ENCODE measurements at places on chromosomes 11 and 22. TPM values are rescaled to one million over a fixed set of nuclear protein-coding genes. Genes with fewer than 3 reads are reported as not detected.

GRCh38 chr11:32562839-32563599 is 20.6 kb upstream of the EIF3M start:
- DNase-seq = no peak

- no peak for DNase-seq
Measured at GRCh38 chr11:13859892-13860291, 102.6 kb upstream of the SPON1 start.

Gene TSGA10IP
- 4.1 TPM for total RNA-seq

Gene SCGB1D4
- not detected for total RNA-seq

- DNase-seq = peak; percentile 58
Measured at GRCh38 chr11:27705873-27706820, 5.9 kb upstream of the BDNF start.

- no peak for DNase-seq
Measured at GRCh38 chr22:25765801-25766200, 23.8 kb downstream of the MYO18B start.

DNA sequence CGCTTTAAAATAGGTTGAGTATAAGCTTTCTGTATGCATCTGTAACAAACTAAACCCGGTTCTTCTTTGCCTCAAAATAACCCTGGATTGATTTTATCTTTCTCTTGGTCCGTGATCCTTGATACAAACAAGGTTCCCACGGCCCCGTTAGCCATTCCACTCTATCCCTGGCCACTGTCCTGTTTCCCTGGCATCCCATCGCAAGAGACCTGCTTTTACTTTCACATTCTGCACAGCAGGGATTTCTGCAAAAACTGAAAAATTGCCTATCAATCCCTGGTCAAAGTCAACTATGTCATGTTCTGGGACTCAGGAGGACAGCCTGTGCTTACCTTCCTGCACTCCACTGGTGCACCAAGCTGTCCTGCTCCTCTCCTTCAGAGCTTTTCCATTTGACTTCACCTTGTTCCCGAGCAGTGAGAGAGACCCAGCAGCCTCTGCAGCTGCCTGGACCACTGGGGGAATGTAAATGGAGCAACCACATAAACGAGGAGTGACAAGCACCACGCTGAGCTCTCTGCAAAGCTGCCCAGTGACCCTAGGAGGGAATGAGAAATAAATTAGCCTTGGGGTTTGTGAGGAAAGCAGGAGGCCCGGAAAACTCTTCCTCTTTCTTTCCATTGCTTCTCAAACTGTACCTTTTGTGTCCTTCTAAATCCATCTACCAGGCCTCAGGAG is 175.9 kb downstream of the NTM start:
- DNase-seq = peak; percentile 29

DNA sequence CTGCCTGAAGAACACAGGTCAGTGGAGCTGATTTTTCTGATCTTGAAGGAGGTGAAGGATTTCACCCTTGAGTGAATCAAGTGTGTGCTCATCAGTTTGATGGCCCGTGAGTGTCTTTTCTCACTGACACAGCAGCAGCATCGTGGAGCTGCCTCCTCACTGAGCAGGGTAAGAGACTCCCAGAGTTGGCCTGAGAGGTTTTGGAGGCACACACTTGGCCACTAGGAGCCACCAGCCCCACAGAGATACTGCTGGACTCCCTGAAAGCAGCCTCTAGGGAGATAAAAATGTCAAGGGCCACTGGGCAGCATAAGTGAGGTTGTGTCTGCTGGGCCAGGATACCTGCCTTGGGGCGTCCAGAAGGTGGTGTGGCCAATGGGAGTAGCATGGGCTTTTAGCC is 245.4 kb downstream of the GRIK4 start:
- DNase-seq = no peak

DNA sequence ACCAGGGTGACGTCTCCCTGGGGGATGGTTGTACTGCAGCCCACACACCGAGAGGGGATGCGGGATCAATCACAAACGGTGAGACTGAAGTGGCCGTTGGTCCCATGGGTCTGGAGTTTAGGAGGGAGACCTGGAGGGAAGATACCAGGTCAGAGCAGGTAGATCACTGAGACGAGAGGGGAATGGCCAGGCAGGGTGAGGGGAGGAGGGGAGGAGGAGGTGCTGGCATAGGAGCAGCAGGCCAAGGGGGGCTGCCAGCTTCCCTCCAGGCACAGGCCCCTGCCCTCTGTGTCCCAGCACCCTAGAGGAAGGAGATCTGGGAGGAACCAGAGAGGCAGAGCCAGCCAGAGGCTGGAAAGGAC is 7.0 kb downstream of the MAPK8IP2 start:
- no peak for DNase-seq

- DNase-seq = no peak
Measured at GRCh38 chr11:65444314-65445051, 21.9 kb downstream of the NEAT1 start.

Gene SSH3
- 42.3 TPM for total RNA-seq

GRCh38 chr11:131683131-131683530 is 312.7 kb downstream of the NTM start:
- no peak for DNase-seq

DNA sequence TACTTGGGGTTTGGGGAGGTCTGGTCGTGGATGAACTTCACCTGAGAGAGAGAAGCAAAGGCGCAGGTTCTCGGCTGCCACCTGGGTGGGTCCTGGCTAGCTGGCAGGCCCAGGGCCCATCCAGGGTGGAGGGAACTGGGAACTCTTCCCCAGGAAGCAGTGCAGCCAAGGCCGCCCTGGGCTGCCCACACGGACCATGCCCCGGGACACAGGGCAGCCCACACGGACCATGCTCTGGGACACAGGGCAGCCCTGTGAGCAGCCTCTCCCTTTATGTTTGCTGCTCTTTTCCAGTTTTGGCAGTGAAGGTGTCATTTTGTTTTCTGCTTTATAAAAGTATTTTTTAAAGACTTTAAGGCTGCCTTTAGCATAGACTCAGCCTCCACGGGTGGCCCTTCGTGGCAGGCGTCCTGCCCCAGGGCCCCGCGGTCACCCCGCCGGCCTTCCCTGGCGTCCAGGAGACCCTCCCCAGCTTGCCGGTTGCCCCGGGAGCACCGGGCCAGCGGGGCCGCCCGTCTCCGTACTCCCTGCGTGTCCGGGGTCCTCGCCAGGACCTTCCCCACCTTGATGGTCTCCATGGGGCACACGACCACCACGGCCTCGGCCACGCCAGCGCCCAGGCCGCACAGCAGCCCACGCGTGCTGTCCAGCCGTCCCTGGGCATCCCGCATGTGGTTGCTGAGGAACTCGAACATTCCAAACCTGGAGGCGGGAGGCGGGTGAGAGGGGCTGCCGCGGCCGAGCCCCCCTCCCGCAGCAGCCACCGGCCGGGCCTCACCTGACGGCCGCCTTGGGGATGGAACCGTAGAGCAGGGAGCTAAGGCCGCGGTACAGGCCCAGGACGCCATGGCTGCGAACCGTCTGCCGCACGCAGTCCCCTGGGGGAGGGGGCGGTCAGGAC is 1.1 kb downstream of the SLC25A1 start:
- DNase-seq = peak; percentile 39

GRCh38 chr11:134521452-134522289 is 109.6 kb upstream of the B3GAT1 start:
- DNase-seq = no peak

Gene MMP12
- not detected for total RNA-seq

DNA sequence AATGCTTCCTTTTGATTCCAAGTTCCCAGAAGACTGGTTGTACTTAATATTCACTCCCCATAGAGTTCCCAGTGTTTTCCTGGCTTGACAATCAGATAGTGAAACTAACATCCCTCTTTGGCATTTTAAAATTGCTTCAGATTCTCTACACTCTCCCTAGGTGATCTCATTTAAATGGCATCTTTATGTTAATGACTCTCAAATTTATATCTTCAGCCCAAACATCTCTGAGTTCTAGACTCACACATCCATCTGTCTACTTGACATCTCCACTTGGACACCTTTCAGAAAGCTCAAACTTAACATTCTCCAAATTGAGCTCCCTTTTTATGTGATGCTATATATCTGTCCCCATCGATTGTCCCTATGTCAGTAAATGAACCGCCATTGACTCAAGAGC is 232.0 kb downstream of the NTM start:
- no peak for DNase-seq

DNA sequence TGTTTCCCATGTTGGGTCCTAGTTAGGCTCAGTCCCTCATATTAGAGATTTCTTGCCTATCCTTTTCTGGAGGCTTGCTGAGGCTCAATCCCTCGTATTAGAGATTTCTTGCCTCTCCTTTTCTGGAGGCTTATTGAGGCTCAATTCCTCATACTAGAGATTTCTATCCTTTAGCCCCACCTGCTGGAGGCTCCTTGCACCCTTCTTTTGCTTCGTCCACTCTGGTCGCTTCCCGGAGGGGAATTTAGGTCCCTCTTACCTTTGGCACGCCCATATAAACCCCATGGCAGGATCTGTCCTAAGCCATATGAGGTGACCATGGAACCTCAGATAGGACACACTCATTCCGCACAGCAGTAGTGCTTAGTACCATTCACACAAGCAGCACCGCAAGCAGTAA is 15.9 kb downstream of the CYP2D6 start:
- peak; percentile 67 for DNase-seq

DNA sequence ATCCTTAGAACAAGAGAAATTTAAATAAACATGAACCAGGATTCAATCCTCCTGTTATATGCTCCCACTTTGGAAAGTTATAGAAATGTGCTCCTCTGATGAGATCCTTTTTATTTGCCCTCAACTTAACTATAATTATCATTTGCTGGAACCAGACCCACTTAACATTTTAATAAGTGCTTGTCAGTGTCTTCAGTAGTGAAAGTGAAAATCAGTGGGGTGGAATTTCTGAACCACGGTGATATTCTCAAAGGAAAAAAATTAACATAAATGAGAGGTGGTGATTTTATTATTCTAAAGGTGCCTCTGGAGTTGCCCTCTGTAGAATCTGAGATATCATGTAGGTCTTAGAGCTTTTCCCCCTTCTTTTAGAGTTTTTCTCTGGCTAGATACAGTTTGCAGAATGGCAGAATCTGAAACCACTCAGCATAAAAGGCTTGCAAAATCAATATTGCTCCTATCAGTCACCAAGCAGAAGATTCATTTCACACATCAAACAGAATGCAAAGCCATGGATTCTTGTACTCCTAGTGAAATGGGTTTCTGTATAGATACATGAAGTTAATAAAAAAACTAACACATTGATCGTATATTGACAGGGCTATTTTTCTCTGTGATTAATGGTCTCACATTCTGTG is 213.2 kb downstream of the LUZP2 start:
- no peak for DNase-seq

- no peak for DNase-seq
Measured at GRCh38 chr22:21683401-21683811, 17.6 kb downstream of the PPIL2 start.

- no peak for DNase-seq
Measured at GRCh38 chr22:20656902-20657836, 116.7 kb upstream of the SERPIND1 start.

DNA sequence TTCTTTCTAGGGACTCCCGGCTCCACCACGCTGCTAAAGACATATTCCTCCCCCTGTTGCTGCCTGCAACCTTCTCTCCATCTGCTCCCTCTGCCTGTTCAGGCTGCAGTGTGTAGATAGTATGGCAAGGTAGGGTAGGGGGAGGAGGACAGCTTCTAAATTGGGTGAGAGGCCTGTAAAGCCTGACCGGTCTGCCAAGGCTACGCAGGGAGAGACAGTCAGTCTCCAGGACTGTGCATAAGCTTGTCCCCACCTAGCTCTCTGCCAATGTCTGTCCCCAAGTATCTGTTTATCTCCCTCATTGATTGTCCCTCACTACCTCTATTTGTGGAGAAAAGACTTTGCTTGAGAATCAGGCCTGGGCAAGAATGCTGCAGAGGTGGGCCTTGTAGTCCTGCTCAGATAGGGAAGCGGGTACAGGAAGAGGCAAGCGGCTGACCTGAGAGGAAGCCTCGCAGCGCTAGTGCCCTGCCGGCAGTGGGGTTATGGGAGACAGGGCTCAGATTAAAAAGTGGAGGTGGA is 871 bp upstream of the SEZ6L start:
- DNase-seq = no peak

Gene SLC1A2
- 1.2 TPM for total RNA-seq

Gene ZBTB3
- total RNA-seq = 88.0 TPM

- no peak for DNase-seq
Measured at GRCh38 chr11:117842131-117842941, 17.8 kb upstream of the FXYD2 start.

- no peak for DNase-seq
Measured at GRCh38 chr11:108160970-108161566, 39.7 kb downstream of the ACAT1 start.

DNA sequence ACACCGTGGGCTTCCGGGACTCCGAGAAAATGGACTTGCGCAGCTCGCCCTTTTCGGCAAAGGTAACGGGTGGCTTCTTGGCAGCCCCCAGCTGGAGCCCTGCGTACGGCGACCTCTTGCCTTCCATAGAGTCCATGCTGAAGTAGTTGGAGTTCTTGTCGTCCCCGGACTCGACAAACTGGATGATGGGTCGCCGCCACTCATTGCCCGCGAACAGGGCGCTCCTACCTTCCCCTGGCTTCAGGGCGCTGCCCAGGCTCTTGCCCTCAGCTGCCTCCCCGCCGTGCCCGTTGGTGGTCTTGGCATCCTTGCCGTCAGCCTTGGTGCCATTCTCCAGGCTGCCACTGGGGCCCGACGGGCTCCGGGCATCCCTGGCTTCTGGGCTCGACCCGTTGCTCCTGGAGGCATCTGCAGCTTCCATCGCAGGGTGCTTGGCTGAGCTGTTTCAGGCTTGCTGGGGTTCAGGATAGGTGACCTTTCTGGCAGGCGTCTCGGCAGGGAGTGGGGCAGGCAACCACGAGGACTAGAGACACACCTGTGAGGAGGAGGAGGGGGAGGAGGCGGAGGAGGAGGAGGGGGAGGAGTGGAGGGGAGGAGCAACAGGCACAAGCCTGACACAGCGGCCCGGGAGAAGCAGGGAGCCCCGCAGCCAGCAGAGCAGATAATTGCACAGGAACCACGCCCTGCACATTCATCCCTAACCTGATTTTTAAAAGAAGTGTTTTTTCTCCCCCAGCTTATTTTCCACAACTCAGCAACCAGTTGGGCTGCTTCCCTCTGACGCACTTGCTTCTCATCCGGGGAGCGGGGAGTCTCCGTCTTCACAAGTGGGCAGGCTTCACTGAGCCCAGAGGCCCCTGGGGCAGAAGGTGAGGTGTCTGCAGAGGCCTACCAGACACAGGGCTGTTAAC is at the start of gene TRIM29:
TRIM29 (minus strand) TSS at position 503 of the 911 bp plus-strand sequence; CDS start at position 421, 82 bp downstream.
- no peak for DNase-seq

DNA sequence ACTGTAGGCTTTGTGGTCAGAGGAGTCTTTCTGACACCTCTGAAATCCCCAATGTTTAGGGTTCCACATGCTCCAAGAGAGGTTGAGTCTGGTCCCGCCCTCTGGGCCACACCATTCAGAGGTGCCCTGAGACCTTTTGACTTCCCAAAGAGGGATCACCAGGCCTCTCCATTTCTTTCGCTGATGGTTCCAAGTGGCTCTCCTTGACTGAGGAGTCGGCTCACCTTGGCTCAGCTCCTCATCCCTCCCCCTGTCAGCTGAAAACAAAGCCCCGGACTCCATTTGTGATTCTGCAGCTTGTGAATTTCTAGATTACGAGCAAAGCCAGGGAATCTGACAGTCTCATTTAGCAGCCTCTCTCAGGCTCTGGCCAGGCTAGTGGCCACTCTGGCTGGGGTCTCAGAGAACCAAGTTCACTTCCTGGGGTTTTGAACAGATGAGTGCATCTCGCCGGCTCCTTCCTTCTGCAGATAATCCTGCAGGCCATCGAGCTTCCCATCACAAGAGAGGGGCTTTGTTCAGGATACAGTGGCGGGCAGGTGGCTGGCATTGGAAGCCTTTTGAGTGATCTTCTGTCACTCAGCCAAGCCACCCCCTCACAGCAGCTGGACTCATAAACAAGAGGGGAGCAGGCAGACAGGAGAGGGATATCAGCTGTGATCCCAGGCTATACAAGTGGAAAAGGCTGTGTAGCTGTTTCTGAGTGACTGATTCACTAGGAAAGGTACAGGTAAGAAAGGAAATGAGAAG is 102.9 kb downstream of the TRIM29 start:
- no peak for DNase-seq

Measured in WTC11 (cell line).